ENCODE measurements at places on chromosomes 1 and 21.

GRCh38 chr1:107318932-107319331 lies 178.1 kb downstream of the NTNG1 start:
- no peak for DNase-seq

- DNase-seq: no peak
Observed at GRCh38 chr1:189874715-189875435, 602.8 kb downstream of the BRINP3 start.

DNA sequence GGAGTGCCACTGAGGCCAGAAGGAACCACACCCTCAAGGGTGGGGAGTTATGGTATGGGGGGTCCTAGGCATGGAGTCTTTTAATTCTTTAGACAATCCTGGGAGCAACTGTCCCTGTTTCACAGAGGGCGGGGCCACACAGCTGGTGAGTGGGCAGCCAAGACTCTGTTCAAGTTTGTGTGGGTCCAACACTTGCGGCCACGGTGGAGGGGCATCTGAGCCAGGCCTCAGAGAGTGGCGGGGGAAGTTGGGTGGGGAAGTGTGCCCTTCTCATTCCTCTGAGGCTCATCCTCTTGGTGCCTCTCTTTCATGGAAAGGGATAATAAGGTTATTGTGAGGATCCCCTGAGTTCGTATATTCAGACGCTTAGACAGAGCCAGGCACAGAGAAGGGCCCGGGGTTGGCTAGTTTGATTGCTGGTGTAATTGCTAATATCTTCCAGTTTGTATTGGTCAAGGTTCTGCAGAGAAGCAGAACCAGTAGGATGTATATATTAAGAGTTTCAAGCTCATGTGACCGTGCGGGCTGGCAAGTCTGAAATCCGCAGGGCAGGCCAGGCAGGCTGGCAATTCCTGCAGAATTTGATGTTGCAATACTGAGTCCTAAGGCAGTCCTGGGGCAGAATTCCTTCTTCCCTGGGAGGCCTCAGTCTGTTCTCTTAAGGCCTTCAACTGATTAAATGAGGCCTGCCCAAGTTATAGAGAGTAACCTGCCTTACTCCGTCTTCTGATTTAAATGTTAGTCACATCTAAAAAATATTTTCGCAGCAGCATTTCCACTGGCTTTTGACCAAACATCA lies 15.9 kb downstream of the PCSK9 start:
- no peak for DNase-seq

GRCh38 chr1:38569932-38570656 lies 289.5 kb downstream of the RRAGC start:
- no peak for DNase-seq

GRCh38 chr21:28742527-28742926 lies 250.2 kb downstream of the LTN1 start:
- no peak for DNase-seq

GRCh38 chr1:103111926-103112325 lies 3.6 kb upstream of the COL11A1 start:
- DNase-seq: no peak

- peak; percentile 71 for DNase-seq
Observed at GRCh38 chr1:53278298-53278725, 40.0 kb upstream of the MAGOH start.

DNA sequence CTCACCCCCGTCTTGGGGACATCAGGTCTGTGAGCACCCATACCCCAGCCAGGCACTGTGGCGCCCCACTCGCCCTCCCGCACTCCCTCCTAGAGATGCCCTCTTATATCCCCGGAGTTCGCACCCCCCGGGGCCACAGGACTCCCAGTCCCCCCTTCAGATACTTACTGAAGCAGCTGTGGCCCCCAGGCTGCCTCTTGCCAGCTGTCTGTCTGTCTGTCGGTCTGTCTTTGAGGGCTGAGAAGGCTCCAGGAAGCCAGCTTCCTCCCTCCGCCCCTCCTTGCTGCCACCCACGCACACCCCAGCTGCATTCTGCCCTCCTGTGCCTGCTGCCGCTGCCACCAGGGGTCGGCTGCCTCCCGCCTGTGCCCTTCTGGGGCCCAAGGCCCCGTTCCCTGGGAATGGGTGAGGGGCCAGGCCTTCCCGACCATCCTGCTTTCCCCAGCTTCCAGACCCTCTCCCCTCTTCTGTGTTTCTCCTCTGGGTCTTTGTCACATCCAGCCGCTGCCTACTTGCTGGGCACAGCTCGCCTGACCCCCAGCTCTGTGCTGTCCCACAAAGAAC lies at the start of gene PTPN7:
Gene PTPN7, minus strand, starts transcription at position 226 of the 564 bp plus-strand sequence. CDS start 1,200 bp downstream, outside the sequence.
- peak; percentile 88 for DNase-seq

DNA sequence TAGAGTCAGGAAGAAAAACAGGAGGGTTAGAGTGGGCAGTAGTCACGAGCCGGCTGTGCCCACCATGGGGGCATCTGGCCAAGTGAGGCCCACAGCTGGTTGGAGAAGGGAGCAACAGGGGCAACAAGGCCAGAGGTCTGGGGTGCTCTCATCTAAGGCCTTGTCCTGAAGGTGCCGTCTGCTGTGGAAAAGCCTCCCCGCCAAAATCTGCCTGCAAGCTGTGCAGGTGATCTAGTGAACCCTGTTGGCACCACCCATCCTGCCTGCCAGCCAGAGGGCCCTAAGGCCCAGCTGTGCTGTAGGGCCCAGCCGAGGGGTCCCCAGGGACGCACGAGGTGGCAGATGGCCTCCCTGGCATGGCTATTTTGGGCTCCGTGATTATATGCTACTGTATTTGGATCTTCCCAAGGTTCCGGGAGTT lies 51.3 kb downstream of the LGR6 start:
- no peak for DNase-seq

DNA sequence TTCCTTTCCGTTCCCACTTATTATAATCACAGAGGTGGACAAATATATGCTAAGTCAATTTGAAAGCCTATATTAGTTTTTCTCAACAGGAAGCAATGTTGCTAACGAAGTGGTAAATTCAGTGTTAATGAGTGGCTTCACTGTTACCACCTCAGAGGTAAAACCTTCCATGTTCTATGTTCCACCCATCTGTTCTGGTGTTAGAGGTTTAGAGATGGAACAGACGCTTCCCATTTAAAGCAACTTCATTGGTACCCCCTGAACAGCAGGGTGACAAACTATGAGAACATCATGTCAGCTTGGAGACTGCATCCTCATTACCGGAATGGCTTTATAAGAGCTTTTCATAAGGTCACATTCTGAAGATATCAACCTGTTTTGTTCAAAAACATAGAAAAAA lies 77.9 kb downstream of the ZNF644 start:
- DNase-seq: no peak

- no peak for DNase-seq
Observed at GRCh38 chr1:62732331-62732730, 44.1 kb upstream of the DOCK7 start.

DNA sequence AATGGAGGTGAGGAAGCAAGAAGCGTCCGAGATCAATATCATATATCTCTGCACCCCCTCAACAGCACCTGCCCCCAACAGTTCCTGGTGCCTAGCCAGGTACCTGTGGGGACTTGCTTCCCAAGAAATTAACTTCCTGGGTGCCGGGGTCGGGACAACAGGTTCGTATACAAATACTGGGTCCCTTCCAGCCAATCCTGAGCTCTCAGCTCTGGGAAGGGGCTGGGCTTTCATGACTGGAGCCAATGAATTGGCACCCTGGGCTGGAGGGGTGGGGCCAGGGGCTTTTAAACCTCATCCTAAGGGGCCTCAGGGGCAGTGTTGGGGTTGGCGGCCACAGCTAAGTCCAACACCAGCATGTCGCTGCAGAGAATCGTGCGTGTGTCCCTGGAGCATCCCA lies at the start of gene PADI3:
Gene PADI3, plus strand, starts transcription at position 318 of the 400 bp plus-strand sequence. Its CDS starts 40 bp downstream, at position 358.
- DNase-seq: no peak

DNA sequence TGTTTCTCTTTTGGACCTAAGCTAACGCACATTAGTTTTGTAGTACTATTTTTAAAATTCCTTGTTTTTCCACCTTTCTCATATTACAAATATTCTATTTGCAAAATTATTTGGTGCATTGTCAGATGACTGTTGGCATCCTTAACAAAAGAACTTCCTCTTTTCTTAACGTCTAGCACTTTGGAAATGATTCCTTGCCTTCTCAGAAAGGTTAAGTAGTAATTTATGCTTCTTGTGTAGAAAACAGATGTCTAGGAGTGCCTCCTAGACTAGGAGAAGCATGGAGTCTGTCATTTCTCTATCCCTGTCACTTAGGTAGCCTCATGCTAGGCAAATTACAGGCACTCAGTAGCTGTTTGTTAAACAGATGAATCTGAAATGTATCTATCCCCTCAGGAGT lies 64.4 kb downstream of the HSPA13 start:
- no peak for DNase-seq

GRCh38 chr1:225280563-225280962 lies 147.3 kb downstream of the LBR start:
- DNase-seq: no peak

GRCh38 chr1:17016317-17016661 lies 4.6 kb upstream of the ATP13A2 start:
- DNase-seq: no peak

GRCh38 chr1:26690576-26691031 lies 5.2 kb upstream of the ARID1A start:
- no peak for DNase-seq

- DNase-seq: no peak
Observed at GRCh38 chr1:165686121-165686970, 12.0 kb downstream of the ALDH9A1 start.

DNA sequence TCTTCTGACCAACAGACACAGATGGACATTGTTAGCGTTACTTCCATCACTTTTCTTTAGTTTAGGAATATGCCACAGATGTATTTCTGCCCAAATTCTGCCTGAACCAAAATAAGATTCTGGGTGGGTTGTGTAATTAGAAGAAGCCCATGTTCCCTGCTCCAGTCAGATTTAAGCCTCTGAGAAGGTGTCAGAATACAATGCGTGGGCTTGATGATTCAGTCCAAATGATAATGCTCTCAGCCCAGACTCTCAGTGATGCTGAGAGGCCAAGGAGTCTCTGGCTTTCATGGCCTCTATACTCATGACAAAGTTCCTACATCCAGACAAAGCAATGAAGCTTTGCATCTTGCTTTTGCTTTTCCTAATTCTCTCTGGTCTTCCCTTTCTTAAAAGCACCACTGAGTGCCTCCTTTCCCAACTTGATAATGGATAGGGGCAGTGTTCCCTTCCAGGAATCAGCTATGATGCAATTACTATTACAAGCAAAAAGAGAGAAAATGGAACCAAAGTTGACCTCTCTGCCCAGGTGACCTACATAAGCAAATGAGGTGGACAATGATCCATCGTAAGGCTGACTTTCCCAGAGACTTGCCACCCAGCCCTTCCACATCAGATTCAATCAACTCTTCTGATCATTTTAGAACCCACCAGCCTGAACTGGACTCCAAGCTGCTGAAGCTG lies 8.8 kb downstream of the SEC16B start:
- no peak for DNase-seq

- no peak for DNase-seq
Observed at GRCh38 chr1:93668121-93668520, 13.5 kb downstream of the BCAR3 start.

DNA sequence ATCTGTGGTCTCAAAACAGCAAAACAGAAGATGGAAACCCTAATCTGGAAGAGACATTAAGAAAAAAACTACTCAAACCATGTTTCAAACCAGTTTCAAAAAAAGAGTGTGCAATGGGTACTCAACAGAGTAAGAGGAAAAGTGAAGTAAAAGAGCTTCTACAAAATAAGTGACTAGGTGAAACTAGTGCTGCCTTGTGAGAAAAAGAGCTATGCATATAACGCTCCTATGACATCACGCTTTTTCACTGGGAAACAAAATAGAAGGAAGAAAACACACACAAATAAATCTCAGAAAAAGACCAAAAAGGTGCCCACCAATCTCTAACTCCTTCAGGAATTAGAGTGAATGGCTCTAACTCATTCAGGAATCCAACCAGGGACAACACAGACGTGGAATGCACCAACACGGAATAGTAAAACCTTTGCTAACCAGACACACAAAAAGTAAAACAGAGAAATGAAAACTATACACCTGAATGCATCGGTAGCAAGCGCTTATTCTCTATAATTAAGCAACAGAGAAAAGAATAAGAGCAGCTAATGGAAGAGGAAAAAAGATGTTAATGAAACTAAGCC lies 1.3 kb downstream of the FOXJ3 start:
- no peak for DNase-seq

DNA sequence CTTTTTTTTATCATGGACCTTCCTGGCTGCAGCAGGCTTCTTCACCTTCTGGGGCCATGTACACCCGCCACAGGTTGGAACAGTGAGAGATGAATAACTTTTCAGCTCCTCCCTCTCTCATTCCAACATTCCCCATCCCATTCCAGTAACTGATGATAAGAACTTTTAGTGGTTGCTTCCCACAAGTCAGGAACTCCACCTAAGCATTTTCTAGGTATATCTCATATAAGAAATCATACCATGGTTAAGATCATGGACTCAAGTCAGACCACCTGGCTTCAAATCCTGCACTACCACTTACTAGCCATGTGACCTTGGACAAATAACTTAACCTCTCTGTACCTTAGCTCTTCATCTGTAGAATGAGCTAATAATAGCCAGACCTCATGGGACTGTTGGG lies 42.5 kb upstream of the RGS8 start:
- no peak for DNase-seq

GRCh38 chr1:33516428-33516827 lies 44.0 kb downstream of the ZSCAN20 start:
- DNase-seq: no peak

- no peak for DNase-seq
Observed at GRCh38 chr1:40361637-40362036, 11.9 kb upstream of the SMAP2 start.

GRCh38 chr1:216632980-216633379 lies 90.2 kb downstream of the ESRRG start:
- no peak for DNase-seq
